ENCODE measurements at places on chromosomes 4 and X.

DNA sequence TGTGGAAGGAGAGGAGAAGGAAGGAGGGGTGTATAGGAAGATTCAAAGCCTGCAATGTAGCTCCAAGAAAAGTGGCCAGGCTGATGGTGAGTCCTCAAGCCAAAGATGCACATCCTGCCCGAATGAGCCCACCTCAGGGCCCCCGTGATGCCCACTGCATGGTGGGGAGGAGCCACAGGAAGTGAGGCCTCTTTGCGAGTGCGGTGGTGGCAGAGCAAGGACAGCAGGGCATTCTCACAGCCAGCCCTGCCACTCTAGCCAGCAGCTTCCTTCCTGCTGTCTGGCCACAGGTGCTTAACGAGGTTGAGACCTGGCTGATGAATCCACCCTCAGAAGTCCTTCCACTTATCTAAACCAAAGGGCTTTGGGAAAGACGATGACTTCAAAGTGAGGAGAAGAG lies 55.8 kb downstream of the BCOR start:
- DNase-seq: no peak

DNA sequence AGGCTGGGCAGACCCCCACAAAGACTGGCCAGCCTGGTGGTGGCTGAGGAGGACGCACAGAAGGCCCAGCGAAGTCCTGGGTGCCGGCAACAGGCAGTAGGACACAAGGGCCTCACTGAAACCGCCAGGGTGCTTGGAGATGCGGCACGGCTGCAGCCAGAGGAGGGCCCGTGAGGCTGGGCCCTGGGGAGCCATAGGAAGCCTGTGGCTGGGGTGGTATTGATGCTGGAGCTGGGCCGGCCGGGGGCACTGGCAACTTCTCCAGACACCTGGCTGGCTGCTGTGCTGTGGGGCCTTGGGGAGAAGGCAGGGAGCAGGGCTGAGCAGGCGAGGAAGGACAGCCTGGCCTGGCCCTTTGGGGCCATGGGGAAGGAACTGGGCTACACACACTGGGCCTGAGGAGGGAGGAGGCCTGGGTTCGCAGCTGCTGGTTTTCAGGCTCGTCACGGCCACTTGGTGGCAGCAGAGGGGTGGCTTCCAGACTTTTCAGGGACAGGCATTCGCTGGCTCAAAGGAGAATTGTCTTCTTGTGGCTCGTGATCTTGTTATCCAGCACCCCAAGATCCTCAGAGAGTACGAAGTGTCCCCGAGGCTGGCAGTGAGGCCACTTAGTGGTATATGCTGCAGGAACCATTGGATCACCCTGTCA lies 37.2 kb downstream of the ATP2B3 start:
- peak; percentile 39 for DNase-seq

DNA sequence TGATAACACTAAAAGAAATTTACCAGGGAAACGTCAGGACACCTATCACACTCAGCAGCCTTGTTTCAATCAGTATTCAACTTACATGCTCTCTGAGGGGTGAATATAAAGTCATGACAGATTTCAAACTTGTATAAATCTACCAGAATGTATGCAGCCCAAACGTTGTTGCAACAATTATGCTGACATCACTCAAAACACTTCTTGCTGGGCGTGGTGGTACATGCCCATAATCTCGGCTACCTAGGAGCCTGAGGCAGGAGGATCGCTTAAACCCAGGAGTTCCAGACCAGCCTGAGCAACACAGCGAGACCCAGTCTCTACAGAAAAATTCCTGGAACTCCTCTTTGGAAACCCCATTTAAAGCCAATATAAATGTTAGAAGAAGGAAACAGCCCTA lies 266.6 kb upstream of the GPC4 start:
- DNase-seq: no peak

GRCh38 chr4:46370531-46370930 lies 19.4 kb downstream of the GABRA2 start:
- no peak for DNase-seq

- DNase-seq: peak; percentile 76
Observed at GRCh38 chrX:13688958-13689740, at the start of gene RAB9A. RAB9A (plus strand) TSS chrX:13689128; CDS start chrX:13708747, 19,619 bp downstream.

GRCh38 chr4:173934933-173935620 lies 348.4 kb downstream of the FBXO8 start:
- DNase-seq: no peak

DNA sequence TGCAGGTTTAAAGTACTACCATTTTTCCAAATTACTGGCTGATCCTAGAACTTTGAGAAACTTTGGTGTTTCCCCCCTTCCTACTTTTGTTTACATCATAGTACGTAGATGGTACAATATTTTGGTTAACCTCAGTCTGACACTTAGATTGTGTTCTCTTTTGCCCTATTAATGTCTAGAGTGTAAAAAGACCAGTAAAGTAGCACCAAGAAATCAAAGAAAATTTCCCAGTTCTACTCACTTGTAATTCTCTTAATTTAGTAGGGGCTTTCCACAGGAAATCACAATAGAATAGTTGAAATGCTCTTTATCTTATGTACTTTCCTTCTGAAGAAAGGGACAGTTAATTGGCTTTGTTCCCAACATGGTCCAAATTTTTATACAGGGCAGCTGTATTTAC lies 51.6 kb downstream of the NFKB1 start:
- no peak for DNase-seq

GRCh38 chr4:183370786-183371185 lies 48.6 kb upstream of the CLDN24 start:
- no peak for DNase-seq

GRCh38 chrX:154742613-154743012 lies 8.3 kb downstream of the GAB3 start:
- DNase-seq: no peak

DNA sequence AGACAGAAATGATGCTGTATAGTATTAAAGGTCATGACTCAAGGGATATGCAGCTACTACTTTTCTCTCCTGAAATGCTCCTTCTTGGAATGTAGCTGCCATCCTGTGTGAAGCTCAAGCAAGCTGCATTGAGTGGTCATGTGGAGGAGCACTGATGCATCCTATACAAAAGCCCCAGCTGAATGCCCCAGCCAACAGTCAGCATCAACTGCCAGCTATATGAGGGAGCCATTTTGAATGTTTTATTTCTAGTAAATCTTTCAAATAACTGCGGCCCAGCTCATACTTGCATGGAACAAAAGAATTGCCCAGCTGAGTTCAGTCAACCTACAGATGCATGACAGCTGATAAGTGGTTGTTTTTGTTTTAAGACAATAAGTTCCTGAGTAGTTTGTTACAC lies 165.0 kb upstream of the GEMIN8 start:
- no peak for DNase-seq

DNA sequence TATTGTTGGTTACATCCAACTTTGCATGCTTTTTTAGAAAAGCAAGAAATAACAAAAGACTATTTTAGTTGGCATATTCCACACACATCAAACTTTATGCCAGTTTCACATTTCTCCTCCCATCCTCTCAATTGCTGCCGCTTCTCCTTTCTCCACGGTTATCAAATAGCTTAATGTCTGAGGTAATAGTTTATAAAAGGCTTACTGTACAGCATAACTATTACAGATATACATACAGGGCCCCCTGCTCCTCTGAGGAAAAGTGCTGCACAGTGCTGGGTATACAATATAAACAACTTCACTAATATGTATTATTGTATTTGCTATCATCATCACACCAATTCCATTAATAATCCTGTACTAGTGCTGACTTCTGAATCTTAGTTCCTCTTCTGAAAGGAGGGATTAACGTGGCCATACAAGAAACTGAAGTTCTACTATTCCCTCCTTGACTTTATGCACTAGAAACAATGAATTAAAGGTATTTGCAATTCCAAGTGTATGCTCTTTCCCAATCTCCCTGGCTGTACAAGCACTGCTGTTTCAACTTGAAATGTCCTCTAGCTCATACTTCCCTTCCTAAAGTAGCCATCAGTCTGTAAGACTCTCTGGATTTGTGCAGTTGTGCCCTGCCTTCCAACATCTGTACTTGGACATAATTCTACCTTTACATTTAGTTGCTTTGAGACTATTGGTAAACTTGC lies 2.5 kb downstream of the CCNI start:
- DNase-seq: no peak

DNA sequence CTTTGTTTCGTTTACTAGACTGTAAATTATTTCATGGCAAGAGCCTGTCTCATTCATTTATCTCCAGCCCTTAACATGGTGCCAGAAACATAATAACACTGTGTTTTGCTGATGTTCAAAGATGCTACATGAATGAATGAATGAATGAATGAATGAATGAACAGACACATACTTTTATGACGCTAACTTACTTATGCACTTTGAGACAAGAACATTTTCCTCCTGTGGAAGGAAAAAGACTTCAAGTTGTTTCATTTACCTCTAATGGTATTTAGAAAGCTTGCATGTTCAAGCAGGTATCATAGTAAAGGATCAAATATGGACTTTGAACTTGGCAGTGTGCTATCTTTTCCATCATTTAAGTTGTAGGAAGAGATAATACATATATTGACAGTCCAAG lies 131.6 kb downstream of the GLRA2 start:
- no peak for DNase-seq

GRCh38 chrX:16312761-16313623 lies 145.7 kb downstream of the MAGEB17 start:
- DNase-seq: no peak

Measured in T-cell (primary cell).